Stimulated activated CD8-positive, alpha-beta memory T cell treated with anti-CD3 and anti-CD28 coated beads, Interleukin-7, amount 100 ng/mL, for 4 hours (primary cell): ENCODE measurements at places on chromosomes 12 and 14.
A peak's percentile ranks its signal among the peaks of the same experiment; 100 is the strongest.

GRCh38 chr14:79375356-79375755 is 835.9 kb downstream of the DIO2 start:
- DNase-seq = no peak

GRCh38 chr14:81252278-81252677 is 31.5 kb upstream of the GTF2A1 start:
- no peak for DNase-seq

DNA sequence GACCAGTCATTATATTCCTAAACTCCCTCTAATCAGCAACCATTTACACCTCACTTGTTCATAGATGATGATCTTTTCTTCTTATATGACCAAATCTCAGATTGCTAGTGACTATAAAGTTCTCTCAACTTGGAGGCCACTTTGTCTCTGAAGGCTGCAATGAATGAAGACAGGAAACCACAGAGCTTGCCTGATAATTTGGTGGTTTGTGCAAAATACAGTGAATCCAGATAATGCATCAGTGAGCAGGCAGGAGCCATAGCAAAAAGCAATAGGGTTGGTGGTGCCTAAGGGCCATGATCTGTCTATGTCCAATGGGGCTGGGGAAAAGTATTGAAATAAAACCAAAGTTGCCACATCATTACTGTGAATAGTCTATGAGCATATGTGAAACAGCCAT is 123.8 kb upstream of the LRFN5 start:
- no peak for DNase-seq

DNA sequence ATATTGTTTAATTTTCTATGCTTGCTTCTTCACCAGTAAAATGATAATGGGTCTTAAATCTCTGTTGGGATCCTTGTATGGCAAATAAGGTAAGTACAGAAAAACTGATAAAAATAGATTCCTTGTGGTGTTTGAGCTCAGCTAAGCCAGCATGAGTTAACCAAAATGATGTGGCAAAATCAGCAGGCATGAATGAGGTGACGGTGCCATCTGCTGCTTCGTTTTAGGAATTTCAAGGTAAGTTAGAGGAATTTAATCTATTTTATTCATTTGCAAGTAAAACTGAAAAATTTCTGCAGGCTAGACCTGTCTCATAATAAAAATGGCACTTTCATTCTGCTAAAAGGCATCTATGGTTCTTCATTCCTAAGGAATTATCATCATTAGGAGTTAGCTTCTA is 10.0 kb upstream of the CLEC7A start:
- peak; percentile 19 for DNase-seq

DNA sequence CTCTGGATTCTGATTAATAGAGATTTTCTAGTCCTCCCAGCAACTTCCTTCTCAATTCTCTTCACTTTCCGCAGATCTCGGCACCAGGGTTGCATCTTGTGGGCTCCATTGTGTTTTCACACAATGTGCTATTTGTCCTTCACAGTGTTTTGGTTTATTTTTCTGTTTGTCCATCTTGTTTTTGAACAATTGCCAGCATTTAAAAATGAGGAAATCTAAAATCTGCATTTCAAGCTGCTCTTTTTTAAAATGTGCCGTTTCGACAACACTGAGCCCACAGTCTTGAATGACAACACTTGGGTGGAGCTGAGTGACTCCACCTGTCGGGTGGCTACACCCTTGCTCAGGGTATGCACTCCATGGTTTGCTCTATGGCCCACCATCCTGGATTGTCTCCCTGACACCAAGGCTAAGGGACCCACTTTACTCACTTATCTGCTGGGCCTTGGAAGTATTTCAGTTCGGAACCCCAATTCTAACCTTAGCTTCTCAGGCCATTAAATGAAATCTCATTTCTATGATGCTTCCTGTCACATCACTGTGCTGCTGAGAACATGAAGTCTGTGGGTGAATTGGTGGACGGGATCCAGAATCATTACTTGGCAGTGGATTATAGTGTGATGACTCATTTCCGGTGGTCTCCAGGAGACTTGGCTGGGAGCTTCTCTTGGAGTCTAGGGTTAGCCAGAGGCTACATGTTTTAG is 3.4 kb upstream of the MYRFL start:
- no peak for DNase-seq

- DNase-seq = no peak
Measured at GRCh38 chr14:52547526-52547925, 4.8 kb downstream of the TXNDC16 start.

- no peak for DNase-seq
Measured at GRCh38 chr12:120799243-120800045, 73.8 kb downstream of the ACADS start.

GRCh38 chr14:64720131-64720576 is 15.9 kb downstream of the PLEKHG3 start:
- DNase-seq = no peak

DNA sequence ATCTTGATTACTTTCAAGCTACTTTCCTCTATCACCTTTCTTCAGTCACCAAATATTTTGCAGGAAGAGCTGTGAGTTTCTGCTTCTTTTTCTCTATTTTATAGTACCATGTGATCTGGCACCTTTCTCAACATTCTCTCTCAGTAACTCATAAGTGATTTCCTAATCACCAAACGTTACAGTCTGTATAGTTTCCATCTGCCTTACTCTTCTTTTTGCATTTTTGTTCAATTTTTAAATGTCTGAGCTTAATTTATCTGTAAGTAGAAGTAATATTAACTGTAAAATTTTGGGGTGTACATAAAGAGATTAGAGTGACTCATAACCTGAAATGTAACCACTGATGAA is 422.1 kb upstream of the SYT1 start:
- DNase-seq = no peak

DNA sequence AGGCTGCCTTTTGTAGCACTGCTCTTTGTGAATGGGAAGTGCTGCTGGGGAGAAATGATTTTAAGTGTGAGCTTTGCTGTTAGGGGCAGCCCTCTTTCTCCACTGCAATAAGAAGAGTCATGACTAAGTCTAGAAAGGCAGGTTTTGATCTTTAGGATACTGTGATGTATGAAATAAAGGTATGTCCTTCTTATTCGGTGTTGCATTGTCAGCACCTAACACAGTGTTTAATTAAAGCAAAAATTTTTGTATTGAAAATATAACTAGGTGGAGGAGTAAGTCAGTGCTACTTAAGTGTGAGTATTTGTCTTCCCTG is 81.5 kb downstream of the ETV6 start:
- no peak for DNase-seq

GRCh38 chr12:100529756-100530350 is 43.6 kb upstream of the GAS2L3 start:
- DNase-seq = no peak

DNA sequence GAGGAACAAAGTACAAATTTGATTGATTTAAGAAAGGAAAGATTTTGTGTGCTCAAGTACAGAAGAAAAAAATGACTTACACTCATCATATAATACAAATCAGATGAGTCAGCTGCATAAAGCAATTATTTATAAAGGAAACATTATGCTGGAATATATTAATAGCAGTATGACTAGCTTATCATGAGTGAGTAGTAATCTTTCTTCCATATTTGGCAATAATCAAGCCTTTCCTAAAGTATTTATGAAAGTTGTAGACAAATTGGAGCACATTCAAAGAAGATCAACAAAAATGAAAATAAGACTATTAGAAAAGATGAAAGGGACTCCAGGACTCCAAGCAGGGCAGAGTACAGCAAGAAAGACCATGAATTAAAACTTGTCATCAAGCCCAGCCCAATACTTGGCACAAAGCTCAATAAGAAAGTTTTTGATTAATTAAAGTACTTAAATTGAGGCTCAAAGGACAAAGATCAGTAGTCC is 32.8 kb downstream of the CCER1 start:
- no peak for DNase-seq

- no peak for DNase-seq
Measured at GRCh38 chr12:25056486-25057130, 107.7 kb upstream of the BCAT1 start.
